WTC11 (cell line): ENCODE measurements at places on chromosomes 5 and 9. TPM values are rescaled to one million over a fixed set of nuclear protein-coding genes. Genes with fewer than 3 reads are reported as not detected.

The DRD1 gene
- total RNA-seq, result 0.07 TPM in 2 of 3 replicates, not detected in the other

The PCDHAC1 gene
- total RNA-seq, result 8.2 to 8.6 TPM (median 8.4 TPM) in 3 replicates

The SPINK7 gene
- total RNA-seq, result not detected in 3 replicates

The PTPDC1 gene
- total RNA-seq, result 8.9 to 9.5 TPM (median 9.2 TPM) in 3 replicates

The GMCL2 gene
- total RNA-seq, result not detected in 3 replicates

The FBLL1 gene
- total RNA-seq, result 4.8 to 7.0 TPM (median 5.3 TPM) in 3 replicates

The DOCK8 gene
- 2.6 to 3.2 TPM (median 2.7 TPM) in 3 replicates for total RNA-seq

- no peak overlapping the region for H3K4me3 ChIP-seq
- no peaks in the 10 kb centered on the region for H3K27me3 ChIP-seq
- no peaks in the 10 kb centered on the region for H3K36me3 ChIP-seq
- DNase-seq, result no peak
Measured at GRCh38 chr9:134545543-134546245, 95.9 kb upstream of the COL5A1 start.

- no peak overlapping the region for H3K4me3 ChIP-seq
- no peak overlapping the region for H3K27ac ChIP-seq
- no peaks in the 10 kb centered on the region for H3K36me3 ChIP-seq
Measured at GRCh38 chr5:40555886-40556285, 123.8 kb upstream of the PTGER4 start.

GRCh38 chr9:70983723-70984295, 137.6 kb downstream of the TRPM3 start:
- no peak for DNase-seq
- H3K4me1 ChIP-seq, result no peaks in the 10 kb centered on the region
- no peak overlapping the region for H3K4me3 ChIP-seq
- no peaks in the 10 kb centered on the region for H3K27me3 ChIP-seq
- peaks cover 10% of the 10 kb centered on the region; the same call in 1 of the 2 replicates for H3K36me3 ChIP-seq

DNA sequence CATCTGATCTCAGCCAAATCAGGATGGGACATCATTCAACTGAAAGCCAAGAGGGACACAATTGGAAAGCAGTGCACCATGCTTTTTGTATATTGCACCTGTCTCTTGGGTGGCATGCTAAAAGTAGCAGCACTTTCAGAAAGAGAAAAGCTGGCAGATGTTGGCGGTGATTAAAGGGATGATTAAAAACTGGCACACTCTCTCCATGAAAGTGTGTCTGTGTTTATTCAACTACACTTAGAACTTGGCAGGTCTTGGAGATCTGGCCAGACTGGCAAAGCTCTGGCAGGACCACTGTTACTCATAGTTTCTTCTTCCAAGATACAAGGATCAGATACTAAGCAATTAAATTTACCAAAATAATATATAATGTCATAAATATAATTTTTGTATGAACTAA, 112.9 kb upstream of the ELAVL2 start:
- H3K27ac ChIP-seq, result no peak overlapping the region
- H3K4me1 ChIP-seq, result peaks cover 8% of the 10 kb centered on the region
- H3K36me3 ChIP-seq, result peaks cover 34% of the 10 kb centered on the region
- no peak overlapping the region for H3K4me3 ChIP-seq
- H3K27me3 ChIP-seq, result no peaks in the 10 kb centered on the region

DNA sequence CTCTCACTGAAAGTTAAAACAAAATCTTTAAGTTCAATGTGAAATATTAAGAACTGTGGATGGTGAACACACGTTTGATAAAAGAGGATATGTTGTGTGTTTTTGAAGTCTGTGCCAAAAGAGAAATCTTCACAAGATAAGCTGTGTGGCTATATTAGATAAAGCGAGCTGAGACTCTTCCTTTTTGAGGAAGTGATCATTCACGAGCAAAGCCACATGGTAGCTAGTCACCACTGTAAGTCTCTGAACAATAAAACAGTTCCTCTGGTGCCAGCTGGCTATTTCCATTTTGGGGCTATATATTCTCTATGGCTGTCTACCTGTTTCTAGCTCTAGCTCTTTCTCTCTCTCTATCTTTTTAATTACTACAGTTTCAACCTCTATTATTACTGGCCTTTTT, 1849.2 kb upstream of the C9orf72 start:
- no peaks in the 10 kb centered on the region for H3K36me3 ChIP-seq
- peaks cover 10% of the 10 kb centered on the region for H3K4me1 ChIP-seq
- H3K4me3 ChIP-seq, result no peak overlapping the region
- no peaks in the 10 kb centered on the region for H3K27me3 ChIP-seq
- DNase-seq, result no peak

DNA sequence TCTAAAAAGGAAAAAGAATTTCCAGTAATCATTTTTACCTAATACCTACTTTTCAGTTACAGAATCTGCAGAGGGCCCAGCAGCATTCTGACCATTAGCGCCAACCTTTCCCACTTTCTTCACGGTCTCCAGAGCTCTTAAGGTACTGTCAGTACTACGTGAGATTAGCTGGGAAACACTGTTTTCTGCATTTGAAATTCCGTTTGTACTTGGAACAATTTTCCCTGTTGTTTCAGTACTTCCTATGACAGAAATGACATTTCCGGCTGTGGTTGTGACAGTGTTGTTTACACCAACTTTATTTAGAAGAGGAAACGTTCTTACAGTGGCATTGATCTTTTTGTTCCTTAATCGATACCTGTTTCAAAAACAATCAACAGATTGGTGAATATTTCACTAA, 36.9 kb upstream of the PDCL start:
- H3K36me3 ChIP-seq, result peaks cover 49% of the 10 kb centered on the region
- no peaks in the 10 kb centered on the region for H3K27me3 ChIP-seq
- no peaks in the 10 kb centered on the region for H3K4me1 ChIP-seq
- H3K27ac ChIP-seq, result no peak overlapping the region
- DNase-seq, result no peak

GRCh38 chr5:135569755-135570452, 8.9 kb downstream of the CXCL14 start:
- peaks cover 6% of the 10 kb centered on the region; the same call in 1 of the 2 replicates for H3K27me3 ChIP-seq
- H3K4me1 ChIP-seq, result peaks cover 33% of the 10 kb centered on the region
- no peaks in the 10 kb centered on the region for H3K36me3 ChIP-seq
- H3K4me3 ChIP-seq, result no peak overlapping the region
- peak; percentile 75 for DNase-seq
